Activated CD4-positive, alpha-beta T cell treated with anti-CD3 and anti-CD28 coated beads for 36 hours (primary cell): ENCODE measurements at places on chromosomes 2 and 18.

GRCh38 chr2:237496428-237496827 lies 9.4 kb downstream of the MLPH start:
- no peak for DNase-seq

GRCh38 chr18:57353940-57354461 lies 1.6 kb downstream of the ST8SIA3 start:
- peak; percentile 58 for DNase-seq

GRCh38 chr2:160022162-160022561 lies 40.3 kb downstream of the PLA2R1 start:
- no peak for DNase-seq

DNA sequence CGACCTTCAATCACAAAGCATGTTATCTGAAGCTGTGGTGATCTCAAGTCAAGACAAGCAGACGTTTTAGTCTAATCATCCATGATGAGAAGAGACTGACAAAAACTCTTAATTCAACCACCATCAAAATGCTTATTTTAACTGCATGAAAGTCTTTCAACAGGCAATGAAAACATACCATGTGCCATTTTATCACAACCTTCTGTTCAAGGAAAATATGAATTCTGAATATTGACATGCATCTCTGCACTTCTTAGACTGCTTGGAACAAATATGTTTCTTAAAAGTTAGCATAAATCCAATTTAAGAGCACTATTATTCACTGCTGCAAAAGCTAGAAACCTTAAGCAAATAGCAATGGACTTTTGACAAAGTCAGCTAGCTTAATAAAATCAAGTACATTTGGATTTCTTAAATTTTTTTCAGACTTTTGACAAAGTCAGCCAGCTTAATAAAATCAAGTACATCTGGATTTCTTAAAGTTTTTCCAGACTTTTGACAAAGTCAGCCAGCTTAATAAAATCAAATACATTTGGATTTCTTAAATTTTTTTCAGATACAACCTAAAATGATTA lies 70.9 kb downstream of the OLA1 start:
- DNase-seq: no peak

DNA sequence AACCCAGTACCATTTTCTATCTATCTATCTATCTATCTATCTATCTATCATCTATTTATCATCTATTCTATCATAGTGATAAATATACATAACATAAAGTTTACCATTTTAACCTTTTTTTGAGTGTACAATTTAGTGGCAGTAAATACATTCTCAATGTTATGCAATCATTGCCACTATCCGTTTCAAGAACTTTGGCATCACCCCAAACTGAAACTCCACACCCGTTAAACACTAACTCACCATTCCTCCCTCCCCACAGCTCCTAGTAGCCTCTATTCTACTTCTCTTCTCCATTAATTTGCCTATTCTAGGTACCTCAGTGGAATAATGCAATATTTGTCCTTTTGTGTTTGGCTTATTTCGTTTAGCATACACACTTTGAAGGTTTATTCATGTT lies 82.5 kb upstream of the KCNE4 start:
- DNase-seq: no peak

- no peak for DNase-seq
These were observed 2.1 kb upstream of the FBLN7 start for GRCh38 chr2:112136096-112136495.

GRCh38 chr2:40824278-40824677 lies 372.4 kb upstream of the SLC8A1 start:
- no peak for DNase-seq

GRCh38 chr2:198309673-198310280 lies 505.4 kb downstream of the PLCL1 start:
- peak; percentile 69 for DNase-seq

- DNase-seq: peak; percentile 55
These were observed 5.4 kb upstream of the KCNJ13 start for GRCh38 chr2:232781765-232782164.

- DNase-seq: no peak
These were observed 31.9 kb downstream of the NFATC1 start for GRCh38 chr18:79427368-79428225.

DNA sequence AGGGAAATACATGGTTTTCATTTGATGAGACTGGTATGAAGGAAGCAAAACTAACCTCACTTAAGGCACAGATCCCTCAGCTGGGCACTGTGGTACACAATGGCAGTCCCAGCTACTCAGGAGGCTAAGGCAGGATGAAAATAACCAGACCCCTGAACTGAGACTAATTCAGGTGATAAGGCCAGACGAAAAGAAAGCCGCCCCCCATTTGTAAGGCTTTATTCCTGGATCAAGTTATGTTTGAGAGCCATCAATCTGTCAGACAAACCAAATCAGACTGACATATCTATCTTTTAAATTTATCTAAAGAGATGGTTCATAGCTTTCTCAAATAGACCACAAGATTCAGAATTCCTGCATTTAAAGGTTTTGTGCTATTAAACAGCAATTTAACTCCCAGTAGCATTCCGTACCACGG lies 4.1 kb downstream of the SRSF7 start:
- DNase-seq: no peak

DNA sequence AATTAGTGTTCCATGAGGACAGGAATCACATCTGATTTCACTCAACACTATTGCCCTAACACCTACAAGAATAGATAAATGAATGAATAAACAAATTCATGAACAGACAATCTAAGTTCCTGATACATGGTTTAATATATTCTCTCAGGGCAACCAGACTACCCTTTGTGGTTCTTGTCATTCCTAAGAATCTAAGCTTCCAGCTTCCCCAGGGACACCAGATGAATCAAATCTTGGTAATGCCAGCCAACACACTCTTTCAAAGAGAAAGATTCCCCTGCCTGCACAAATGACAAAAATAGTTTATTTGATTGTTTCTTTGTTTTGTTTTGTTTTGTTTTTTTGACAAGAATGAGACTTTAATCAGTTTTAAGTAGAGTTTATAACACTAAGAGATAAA lies 237.5 kb upstream of the CHAC2 start:
- DNase-seq: no peak

GRCh38 chr2:209648714-209649113 lies 122.9 kb upstream of the UNC80 start:
- DNase-seq: no peak

DNA sequence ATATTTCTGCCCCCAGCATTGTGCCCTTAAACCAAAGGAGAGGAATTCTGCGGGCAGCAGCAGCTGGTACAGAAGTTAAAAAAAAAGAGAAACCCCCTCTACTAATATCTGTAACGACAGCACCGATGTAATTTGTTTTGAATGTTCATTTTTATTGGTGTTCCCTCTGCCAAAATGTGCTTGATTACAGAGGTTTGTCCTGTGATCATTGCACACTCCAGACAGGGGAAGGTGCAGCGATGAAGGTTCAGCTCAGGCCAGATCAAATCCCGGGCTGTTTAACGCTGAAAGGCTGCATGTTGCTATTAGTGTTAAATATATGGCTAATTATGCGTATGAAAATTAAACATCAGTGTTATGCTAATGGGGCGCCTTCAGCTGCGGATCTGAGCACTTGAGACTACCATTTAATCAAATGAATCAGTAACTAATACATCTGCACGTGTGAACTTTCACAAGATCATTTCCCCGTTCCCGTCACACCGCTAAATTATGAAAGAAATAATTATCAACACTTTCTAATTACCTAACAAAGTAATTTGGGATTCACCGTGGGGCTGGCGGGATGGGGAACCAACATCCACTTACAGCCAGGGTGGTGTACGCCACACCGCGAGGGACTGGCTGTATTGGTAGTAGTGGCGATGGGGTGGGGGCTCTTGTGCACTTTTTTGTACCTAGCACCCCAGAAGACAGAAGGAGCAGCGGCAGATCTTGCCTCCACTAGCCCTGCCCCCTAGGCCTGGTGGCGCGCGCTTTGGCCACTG lies 1.5 kb upstream of the DLX1 start:
- no peak for DNase-seq

- no peak for DNase-seq
These were observed 59.7 kb upstream of the CAPN13 start for GRCh38 chr2:30866974-30867373.

DNA sequence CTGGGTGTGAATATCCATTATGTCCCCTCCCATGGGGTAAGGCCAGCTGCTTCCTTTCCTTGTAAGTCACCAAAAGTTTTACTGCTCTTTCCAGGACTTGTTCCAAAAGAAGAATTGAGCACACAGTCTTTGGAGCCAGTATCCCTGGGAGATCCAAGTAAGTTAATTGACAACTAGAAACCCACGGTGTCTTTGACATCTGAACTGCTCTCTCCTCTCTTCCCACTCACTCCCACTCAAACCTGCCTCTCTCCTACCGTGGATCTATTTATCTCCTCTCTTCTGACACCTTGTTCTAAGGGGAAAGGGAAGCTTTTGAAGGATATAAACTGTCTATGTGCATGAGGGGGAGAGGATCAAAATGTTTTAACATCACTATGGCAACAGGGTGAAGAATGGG lies 86.7 kb downstream of the VIT start:
- no peak for DNase-seq

DNA sequence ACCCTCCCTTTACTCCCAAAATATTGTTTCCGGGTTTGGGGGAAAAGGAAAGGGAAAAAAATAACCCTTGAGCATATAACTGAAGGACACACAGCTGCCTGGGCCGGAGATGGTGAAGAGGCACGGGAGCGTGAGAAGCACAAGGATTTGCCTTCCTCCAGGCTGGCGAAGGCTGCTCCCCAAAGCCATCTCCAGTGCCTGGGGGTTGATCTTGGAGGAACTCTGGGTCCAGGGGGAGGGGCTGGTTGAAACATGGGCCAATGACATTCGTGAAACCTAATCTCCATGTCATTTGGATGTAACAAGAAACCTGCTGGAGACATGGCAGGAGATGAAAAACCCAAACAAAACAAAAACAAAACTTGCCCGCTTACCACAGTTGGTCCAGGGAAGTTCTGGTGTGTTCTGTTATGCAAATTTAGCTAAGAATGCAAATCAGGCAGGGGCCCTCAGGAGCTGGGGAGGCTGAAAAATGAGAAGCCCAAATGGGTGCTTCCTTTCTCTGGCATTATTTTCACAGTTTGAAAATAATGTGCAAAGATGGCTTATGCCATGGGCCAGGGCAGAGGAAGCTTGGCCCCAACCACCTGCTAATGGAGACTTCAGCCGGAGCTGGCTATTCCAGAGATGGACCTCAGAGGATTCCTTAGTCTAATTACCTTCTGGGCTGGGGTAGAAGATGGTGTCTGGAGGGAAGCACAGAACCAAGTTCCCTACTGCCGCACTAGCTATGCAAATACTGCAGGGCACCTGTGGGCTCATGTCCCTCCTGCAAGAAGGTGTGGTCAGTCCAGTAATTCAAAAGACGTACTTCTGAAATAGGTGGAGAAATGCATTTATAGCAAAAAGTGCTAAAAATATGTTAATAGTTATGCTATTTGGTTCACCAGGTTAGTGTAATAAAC lies 180.9 kb downstream of the BCL2 start:
- peak; percentile 55 for DNase-seq

- DNase-seq: no peak
These were observed 48.2 kb downstream of the CABYR start for GRCh38 chr18:24187049-24187448.

DNA sequence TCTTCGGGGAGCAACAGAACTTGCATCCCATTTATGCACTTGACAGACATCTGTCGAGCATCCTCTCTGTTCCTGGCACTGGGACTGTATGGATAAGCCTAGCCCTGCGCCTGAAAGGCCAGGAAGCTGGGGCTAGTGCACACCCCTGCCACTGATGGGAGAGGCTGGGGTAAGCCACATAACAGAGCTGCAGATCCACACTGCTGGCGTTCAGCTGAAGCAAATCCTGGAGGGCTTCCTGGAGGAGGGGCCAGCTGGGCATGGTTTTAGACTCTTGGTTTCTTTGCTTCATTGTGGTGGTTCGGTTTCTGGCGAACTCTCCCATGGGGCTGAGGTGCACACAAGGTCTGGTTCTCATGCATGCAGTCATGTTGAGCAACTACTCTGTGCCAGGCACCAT lies 45.5 kb upstream of the FOSL2 start:
- DNase-seq: no peak

- no peak for DNase-seq
These were observed 147.2 kb downstream of the DTNA start for GRCh38 chr18:34857320-34857719.

DNA sequence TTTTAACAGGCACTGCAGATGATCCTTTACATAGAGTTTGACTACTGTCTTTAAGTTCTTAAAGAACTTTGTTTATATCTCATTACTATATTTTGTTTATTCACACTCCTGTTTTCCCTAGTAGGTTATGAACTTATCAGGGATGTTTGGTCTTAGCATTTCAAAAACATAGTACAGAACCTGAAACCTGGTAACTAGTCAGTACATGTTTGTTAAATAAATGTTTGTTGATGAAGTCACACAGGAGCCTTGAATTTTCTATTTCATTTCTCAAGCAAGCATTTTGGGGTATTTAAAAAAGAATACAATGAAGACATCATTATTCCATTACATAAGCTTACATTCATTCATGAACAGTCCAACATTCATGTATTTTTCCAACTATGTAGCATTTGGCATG lies 280.3 kb upstream of the ZSWIM2 start:
- no peak for DNase-seq

- DNase-seq: no peak
These were observed 122.9 kb downstream of the ZNF521 start for GRCh38 chr18:25229081-25229480.

- no peak for DNase-seq
These were observed 189.3 kb downstream of the HDAC4 start for GRCh38 chr2:239211396-239212094.

- DNase-seq: no peak
These were observed 80.4 kb downstream of the ARHGEF4 start for GRCh38 chr2:130917006-130917688.
